ENCODE measurements at places on chromosomes 16 and 17.

GRCh38 chr17:57595947-57596695 lies 149.0 kb downstream of the CCDC182 start:
- no peak for DNase-seq

DNA sequence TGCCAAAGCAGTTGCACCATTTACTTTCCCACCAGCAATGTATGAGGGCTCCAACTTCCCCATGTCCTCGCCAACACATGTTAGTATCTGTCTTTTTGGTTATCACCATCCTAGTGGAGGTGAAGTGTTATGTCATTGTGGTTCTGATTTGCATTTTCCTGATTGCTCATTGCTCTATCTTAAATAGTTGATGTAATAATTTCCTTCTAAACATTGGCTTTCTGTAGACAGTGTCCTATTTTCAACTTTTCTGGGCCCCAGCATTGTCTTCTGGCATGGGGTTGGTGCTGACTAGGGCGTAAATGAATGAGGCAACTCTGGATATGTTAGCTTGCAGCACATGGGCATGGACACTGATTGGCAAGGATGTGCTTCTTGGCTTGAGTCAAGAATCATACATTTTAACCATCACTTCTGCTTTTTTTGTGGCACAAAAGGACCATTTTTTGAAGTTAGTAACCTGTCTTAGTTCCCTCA lies 25.1 kb downstream of the PLCG2 start:
- no peak for DNase-seq

GRCh38 chr16:74793571-74793970 lies 19.0 kb upstream of the FA2H start:
- DNase-seq = no peak

DNA sequence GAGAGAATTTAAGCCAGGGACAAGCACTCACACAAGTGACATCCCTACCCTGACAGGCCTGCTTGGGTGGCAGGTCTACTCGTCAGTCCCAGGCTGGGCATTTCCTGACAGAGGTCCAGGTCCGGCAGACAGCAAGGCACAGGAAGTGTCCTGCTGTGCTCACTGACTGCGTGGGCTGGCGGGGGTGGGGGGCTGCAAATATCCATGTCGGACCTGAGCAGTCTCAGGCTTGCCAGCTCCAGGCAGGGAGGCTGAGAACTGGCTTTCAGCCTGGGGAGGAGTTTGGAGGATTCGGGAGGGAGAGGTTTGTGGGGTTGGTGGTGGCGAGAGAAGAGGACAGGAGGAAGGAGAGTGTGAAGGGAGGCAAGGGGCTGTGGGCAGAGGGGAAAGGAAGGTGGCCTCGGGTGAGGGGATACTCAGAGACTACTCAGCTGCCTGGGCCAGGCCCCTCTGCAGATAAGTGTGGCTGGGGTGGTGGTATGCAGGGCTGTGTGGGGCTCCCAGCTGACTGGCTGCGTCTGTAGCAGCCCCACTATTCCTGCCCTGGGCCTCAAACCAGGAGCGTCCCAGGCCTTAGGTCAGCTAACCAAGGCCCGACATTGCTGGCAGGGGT lies 7.8 kb downstream of the HIC1 start:
- no peak for DNase-seq

DNA sequence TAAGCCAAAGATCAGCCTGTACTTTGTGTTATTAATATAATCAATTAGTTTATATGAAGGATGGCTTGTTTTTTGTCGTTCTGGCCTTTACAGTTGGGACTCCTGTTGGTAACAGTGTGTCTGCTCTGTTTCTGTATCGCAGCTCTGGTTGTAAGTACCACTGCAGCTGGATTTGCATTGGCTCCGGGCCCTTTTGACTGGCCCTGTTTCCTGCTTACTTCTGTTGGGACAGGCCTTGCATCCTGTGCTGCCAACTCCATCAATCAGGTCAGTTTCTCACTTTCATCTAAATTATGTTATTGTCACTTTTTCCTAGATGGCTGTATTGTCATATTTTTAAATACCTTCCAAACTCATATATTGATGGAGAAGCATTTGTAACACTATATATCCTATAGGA lies 32.7 kb downstream of the COX10 start:
- DNase-seq = no peak

DNA sequence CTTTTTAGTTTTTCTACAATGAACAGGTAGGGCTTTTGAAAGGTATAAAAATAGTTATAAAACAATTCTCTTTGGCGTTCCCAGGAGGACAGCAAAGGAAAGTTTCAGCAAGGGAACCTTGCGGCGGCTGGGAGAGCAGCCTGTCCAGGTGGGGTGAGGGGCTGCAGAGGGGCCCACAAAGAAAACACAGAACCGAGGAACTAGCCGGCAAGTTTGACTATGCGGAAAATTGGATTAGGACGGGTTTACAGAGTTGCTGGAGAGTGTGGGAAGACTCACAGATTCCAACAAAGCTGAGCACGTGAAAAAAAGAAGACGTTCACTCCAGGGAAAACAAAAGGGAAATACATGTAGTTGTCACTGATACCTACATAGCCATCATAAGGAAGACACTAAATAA lies 40.2 kb upstream of the METTL16 start:
- peak; percentile 11 for DNase-seq

DNA sequence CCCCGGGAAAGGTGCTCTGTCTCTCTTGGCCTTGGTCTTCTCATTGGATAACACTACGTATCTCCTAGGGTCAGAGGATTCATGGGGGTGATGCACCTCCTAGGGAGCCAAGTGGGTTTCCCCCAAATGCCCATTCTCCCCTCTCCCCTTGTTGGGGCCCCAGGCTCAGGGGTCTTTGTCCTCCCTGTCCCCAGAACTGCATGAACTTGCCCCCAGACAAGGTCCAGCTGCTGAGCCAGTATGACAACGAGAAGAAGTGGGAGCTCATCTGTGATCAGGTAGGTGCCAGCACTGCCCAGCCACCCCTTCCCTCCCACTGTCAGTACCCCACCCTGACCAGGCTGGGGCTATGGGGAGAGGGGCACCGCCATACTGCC lies 8.7 kb downstream of the FMNL1 start:
- no peak for DNase-seq

- DNase-seq = peak; percentile 63
Measured at GRCh38 chr16:58814348-58814801, 80.3 kb upstream of the GOT2 start.

- DNase-seq = peak; percentile 79
Measured at GRCh38 chr17:43832976-43833829, at the start of gene MPP3. Gene MPP3, minus strand, starts transcription at chr17:43833146. Its CDS starts 1,240 bp downstream, at chr17:43831906.

All from nephron progenitor cell (in vitro differentiated cells).